Stimulated activated CD4-positive, alpha-beta T cell treated with anti-CD3 and anti-CD28 coated beads, Interleukin-4, amount 100 ng/mL, for 4 hours (primary cell): ENCODE measurements at places on chromosomes 6 and 20.
A peak's percentile ranks its signal among the peaks of the same experiment; 100 is the strongest.

- no peak for DNase-seq
Observed at GRCh38 chr6:102411796-102412195, 1018.3 kb downstream of the GRIK2 start.

- DNase-seq = no peak
Observed at GRCh38 chr20:2507875-2508630, 662 bp downstream of the ZNF343 start.

DNA sequence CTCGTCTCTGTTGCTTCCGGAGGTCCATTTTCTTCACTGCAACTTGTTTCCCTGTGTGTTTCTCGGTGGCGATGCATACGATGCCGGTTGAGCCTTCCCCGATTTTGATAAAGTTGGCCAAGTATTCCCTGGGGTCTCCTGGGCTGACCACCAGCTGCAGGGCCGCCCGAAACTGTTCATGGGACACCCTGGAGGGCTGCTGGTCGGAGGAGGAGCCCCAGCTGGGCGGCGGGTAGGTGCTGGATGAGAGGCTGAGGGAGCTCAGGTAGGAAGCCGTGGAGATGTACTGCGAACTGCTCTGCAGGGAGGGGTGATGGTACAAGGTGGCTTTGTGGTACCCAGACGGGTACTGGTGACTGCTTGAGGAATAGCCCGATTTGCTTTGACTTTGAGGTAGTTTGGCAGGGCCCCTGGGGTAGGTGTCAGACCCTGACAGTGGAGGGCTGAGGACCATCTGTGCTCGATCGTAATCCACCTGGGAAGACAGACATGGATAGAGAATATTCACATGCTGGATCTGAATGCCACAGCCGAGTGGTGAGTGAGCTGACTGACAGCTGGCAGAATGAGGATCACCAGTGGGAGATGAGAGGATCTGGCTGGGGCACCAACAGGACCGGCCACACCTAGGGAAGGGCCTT is 51.6 kb downstream of the LAMP5 start:
- DNase-seq = no peak

DNA sequence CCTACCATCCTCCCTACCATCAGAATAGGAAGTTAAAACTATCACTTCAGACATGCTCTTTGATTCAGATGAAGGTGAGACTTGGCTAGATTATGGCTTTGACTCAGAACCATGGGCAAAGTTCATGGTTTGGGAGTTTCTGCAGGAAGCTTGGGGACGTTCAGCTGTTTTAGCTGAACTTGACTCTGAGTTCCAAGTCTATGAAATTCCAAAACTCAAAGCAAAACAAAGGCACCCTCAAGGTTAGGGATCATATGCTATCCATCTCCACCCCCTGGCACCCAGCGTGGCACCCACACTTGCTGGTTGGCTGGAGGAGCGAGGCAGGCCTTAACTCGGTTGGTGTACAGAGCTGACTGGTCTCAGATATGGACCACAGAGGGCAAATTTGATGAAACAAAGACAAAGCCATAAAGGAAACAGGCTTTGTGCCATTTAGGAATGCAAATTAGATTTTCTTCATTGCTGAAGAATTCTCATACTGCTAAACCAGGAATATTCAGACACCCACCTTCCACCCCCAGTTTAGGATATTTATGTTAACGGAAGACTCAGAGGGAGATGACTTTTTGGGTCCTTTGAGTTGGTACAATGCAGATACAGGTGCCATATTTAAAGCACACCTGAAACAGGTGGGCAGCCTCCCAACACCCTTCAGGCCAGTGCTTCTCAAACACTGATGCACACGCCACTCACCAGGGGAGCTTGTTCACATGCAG is 88.4 kb upstream of the SLC22A16 start:
- no peak for DNase-seq

DNA sequence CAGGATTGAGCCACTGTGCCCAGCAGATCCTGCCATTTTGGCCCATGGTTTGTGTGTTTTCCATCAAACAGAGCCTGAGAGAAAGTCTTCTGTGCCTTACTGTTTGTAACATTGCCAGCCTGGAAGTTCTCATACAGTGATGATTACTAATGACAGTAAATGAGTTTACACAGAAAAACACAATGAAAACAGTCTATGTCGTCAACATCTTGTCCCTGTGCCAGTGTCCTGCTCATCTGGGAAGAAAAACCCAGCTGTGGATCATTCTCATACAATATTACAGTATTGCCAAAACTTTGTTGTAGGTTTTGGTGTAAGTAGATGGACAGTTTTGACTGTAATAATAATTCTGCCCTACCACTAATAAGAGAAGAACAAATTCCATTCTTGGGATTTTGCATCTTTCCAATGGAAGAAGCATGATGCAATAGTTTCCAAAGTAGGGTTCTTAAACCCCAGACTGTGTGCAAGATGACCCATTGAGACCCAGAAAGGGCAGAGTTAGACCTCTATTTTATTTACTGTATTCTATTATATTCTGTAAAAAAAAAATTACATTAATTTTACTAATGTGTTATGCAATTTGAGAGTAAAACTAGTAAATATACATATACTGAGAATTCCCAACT is 135.0 kb upstream of the JARID2 start:
- no peak for DNase-seq

- DNase-seq = no peak
Observed at GRCh38 chr6:34526241-34526972, 29.7 kb downstream of the SPDEF start.

GRCh38 chr6:48893048-48893447 is 570.0 kb downstream of the MMUT start:
- DNase-seq = no peak

DNA sequence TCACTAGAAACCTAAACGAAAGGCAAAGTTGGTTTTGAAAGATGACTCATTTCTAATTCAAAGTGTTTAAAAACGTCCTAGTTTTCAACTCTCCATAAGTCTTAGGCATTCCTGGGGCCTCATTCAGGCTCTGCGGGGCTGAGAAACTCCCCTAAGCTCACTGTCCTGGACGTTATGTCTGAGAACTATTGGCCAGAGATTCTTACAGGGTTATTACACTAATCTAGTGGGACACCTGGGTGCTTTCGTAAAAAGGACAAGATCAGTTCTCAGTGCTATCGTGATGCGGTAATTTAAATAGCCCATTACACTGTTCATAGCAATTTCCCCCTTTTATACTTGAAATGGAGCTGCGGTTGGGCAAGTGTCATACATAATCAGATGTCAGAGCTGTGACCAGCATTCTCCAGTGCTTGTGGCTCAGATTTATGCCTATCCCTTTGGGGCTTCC is 280.9 kb downstream of the QKI start:
- no peak for DNase-seq

- no peak for DNase-seq
Observed at GRCh38 chr20:13105864-13106457, 97.2 kb downstream of the SPTLC3 start.

DNA sequence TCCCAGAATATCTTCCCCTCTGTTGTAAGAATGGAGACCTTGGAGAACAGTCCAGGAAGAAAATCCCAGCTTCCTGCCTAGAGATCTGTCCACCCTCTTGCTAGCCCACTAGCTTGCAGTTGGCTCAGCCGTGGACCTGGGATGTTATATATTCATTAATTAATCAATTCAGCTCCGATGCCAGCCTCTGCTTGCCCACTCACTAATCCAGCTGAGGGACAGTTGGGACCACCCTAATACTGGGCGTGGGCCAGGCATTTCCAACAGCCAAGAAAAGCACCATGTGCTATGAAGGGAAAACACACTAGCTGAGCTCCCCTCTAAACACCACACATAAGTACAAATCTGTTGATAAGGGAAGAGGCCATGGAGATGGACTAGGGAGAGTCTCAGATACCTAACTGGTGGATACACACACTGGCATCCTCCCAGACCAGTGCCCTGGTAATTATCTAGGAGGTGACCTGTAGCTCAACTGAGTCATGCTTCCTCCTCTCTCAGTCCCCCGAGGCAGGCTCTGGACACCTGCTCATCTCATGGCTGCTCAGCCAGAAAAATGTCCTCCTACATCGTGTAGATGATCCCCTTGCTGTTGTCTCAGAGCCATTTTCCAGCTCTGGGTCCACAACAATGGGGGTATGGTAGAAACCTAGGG is 78.9 kb downstream of the ANKRD60 start:
- no peak for DNase-seq

GRCh38 chr6:135546206-135546605 is 48.7 kb upstream of the AHI1 start:
- no peak for DNase-seq

DNA sequence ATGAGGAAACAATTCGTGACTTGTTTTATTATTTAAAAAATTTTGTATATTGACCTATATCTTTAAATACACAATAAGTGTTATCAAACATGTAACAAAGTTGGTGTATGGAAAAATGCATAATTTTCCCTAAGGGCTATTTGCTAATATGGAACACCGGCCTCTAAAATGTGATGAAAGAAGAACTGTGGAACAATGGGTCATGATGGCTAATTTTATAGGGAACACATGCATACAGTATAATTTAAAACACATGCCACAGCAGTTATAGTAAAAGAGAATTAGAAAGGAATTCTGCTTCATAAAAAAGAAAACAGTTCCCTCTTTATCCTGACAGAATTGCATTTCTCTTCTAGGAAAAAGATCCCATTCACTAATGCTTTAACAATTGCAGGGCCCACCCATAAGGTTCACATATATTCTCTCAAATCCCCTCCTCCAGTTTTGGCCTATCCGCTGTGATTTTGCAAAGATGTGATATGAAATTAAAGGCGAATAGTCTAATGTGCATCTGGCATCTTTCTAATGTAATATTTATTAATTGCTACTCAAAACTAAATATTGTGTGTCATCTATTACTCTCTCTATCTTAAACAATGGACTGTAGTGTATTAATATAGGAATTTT is 628.1 kb upstream of the CITED2 start:
- DNase-seq = no peak

- no peak for DNase-seq
Observed at GRCh38 chr6:79600812-79601609, 30.1 kb upstream of the SH3BGRL2 start.

DNA sequence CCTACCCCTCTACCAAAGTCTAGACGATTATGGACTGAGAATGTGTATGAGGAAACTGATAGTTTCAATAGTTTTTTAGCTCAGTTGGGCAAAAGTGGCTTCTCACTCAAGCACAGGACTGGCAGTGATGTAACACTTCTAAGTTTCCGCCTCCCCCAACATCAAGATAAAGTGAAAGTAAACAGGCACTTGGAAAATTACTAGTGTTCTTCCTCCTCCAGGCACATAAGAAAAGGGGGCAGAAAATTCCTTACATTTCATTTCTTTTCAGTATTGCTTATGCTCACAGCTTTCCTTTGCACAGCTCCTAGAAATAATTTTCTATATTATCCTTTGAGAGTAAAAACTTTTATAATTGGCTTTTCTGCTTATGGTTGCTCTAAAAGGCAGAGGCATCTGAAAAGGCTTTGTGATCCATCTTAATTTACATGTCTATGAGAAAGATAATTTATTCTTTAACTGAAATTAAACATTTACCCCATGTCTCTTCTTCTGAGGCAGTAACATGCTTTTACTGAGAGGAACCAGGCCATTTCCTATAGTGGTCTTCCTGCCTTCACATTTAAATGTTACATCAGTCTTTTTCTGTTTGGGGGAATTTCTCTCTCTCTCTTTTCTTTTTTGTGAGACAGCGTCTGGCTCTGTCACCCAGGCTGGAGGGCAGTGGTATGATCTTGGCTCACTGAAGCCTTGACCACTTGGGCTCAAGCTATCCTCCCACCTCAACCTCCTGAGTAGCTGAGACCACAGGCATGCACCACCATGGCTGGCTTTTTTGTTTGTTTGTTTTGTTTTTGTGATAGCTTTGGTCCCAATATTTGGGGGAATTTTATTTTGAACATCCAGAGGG is 65.0 kb upstream of the EEF1A1 start:
- peak; percentile 36 for DNase-seq

- no peak for DNase-seq
Observed at GRCh38 chr20:33124261-33124660, 43.7 kb upstream of the BPIFA2 start.

GRCh38 chr6:136992113-136992512 is 52.7 kb downstream of the IL20RA start:
- DNase-seq = no peak
